ENCODE measurements at places on chromosomes 6 and 20.

- no peak for DNase-seq
Observed at GRCh38 chr6:149340200-149340599, 22.7 kb downstream of the TAB2 start.

DNA sequence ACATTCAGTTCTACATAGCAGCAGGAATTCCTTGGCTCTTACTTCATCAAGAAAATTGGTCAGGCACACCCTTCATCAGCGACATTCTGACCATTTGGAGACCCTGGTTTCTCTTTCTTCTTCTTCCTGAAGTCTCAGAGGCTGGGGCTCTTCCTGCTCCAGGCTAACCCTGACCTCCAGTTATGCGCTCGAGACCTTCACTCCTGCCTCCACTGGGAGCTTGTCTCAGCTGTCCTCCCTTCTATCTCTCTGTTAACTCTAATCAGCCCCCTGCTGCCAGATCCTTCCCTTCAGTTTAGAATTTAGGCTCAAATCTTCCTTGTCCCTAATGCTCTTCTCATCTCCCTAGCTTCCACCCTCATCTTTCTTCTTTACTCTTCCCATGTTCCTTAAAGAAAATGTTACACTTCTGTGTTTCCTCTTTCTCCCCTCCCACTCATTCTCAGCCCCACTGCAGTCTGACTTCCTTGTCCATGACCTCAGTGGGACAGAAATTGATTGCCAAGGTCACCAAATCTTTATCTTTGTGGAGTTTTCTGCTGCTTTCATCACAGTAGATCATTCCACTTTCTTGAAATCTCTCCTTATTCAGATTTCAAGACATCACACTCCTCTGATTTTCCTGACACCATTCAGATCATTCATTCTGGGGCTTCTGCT is 8.4 kb upstream of the HLA-DOA start:
- no peak for DNase-seq

GRCh38 chr6:90362318-90362717 is 65.7 kb upstream of the BACH2 start:
- DNase-seq: no peak

DNA sequence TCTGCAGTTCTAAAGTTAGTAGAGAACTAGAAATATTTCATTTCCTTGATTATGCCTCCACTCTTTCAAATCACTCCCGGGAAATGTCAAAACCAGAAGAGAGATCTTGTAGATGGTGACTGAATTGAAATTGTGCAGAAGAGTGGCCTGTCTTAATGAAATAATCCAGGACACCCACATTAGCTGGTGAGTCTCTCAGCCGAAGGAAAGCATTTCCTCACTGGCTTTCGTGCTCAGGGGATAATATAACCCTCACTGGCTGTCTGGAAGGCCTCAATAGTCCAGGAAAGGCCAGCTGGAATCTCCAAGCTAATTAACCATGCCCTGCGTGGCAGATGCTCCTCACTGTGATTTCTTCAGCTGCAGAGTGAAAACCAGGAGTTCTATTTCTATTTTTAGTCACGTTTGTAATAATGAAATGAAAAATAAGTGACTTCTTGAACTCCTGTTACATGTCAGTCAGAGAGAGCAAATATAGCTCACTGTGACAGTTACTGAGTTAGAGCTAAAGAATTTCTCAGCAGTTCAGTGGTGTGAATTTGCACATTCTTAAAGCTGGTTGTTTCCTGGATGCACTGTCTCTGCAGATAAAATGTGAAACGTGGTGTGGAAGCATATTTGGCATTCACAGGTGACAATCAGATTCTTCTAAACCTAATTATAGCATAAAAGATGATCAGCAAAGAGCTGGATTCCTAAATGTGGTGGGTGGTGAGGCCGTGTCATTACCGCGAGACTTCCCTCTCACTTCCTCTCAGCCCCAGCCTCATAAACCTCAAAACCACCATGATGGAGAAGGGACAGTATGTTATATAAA is 211.7 kb downstream of the LMBRD1 start:
- no peak for DNase-seq

- no peak for DNase-seq
Observed at GRCh38 chr20:32780749-32781655, 18.8 kb downstream of the DNMT3B start.

GRCh38 chr6:127923135-127923534 is 22.3 kb upstream of the THEMIS start:
- DNase-seq: no peak

DNA sequence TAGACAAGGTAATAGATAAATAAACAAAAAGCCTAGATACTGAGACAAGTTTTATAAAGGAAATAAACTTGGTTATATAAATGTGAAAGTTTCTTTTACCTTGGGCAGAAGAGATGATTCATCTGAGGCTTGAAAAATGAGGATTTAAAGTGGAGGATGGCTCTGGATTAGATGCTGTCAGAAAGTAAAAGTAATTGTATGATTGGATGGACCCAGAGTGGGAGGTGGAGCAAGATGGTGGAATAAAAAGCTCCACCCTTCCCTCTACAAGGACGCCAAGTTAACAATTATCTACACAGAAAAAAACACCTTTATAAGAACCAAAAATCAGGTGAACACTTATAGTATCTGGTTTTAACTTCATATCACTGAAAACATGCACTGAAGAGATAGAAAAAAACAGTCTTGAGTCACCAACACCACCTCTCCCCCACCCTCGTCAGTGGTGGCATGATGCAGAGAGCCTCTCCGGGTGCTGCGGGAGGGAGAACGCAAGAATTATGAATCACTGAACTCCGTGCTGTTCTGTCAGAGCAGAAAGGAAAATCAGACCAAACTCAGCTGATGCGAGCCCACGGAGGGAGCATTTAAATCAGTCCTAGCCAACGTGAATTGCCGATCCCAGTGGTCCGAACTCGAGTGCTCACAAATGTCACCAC is 84.7 kb upstream of the GJE1 start:
- no peak for DNase-seq

DNA sequence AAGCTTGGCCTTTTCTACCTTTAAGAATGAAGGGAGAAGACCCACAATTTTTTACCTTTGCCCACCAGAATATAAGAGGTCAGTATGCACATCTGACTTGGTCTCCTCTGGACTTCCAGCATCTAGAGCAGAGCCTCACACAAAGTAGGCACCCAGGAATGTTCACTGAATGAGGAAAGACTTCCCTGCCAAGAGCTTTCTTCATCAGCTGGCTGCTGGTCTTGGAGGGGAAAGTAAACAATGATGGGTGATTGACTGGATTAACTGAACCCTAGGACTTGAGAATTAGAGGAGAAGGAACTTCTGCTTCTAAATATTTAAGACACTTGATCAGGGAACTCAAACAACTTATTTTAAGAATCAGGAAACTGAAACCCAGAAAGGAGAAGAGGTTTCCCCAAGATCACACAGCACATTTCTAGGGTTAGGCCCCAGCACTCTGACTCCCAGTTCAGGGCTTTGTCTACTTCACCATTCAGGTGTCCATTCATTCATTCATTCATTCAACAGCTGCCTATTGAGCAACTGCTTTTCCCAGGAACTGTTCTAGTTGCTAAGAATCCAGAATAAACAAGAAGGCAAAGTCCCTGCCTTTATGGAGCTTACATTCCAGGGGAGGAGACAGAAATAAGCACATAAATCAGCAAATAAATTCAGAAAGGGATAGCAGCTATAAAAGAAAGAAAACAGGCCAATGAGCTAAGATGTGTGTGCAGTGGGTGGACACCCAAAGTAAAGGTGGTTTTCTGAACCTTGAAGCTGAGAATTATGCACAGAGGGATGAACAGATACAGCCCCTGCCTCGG is 216.9 kb upstream of the LRFN2 start:
- DNase-seq: no peak

- no peak for DNase-seq
Observed at GRCh38 chr6:105112577-105112976, 67.2 kb downstream of the POPDC3 start.

- no peak for DNase-seq
Observed at GRCh38 chr6:14965424-14966075, 280.3 kb upstream of the JARID2 start.

GRCh38 chr6:157885876-157886275 is 62.8 kb downstream of the SNX9 start:
- DNase-seq: no peak

DNA sequence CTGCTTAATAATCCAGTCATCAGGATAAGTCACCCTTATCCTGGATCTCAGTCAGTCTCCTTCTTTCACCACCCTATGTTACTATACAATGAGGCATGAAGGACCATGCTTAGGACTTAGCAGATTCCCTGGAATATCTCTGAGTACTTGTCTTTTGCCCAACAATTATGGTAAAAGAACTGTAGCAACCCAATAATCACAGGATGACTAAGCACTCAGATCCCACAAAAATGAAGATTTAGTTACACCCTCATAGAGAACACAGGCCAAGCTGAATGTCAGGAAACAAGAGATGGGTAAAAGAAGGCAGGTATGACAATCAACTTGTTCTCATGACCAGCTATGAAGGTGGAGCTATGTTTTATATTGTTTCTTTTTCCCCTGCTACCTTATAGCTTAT is 91.4 kb downstream of the EDN1 start:
- DNase-seq: no peak

- no peak for DNase-seq
Observed at GRCh38 chr6:70864401-70864800, 92.5 kb downstream of the B3GAT2 start.

GRCh38 chr6:32583527-32583898 is 6.1 kb downstream of the HLA-DRB1 start:
- DNase-seq: no peak

GRCh38 chr6:111757342-111757741 is 115.9 kb downstream of the FYN start:
- DNase-seq: no peak

DNA sequence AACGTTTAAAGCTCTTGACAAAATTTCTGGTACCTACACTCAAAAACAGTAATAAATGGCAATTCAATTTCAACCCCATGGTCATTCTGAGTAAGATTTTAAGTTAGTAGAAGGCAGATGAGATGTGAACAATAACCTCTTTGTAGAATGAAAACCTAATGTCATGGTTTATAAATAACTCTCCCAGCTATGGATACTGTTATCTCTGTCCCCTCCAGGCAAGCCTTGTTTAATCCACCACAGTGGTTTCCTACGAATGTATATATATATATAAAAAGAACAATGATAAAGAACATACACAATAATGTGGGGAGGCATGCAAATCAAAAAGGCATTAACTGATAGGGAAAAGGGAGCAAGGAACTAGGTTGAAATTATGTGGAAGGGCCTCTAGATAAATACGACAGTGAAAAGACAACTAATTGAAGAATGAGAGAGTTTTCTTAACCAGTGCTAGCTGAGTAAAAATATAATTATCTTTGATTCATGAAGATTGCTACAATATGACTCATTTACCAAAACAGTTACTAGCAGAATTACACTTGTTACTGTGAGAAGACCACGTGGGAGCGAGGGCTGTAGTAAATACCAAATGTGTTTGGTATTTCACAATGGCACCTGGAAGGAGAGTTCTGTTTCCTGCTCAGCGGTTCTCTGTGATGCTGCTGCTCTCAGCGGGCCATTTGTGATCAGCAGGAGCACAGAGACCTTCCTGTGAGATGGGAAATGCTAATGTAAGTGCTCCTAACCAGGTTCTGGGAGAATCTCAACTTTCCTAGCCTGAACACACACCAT is 173.7 kb downstream of the MBOAT1 start:
- no peak for DNase-seq

GRCh38 chr6:13761361-13762036 is 49.9 kb upstream of the RANBP9 start:
- DNase-seq: no peak

DNA sequence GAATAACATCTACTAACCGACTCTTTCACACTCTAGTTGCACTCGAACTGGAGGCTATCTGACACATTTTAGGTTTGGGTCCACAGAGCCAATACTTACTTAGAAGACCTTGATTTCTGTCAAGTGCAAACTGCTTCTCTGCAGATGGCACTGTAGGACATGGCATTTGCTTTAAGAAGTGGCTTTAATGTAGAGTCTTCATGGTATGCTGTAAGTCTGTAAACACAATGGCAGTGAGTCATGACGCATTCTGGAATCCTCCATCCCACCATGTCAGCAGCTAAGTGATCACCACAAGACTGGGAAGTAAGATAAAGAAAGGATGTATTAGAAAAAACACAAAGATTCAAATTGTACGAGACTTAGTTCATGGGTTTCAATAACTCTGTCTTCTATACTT is 377.0 kb upstream of the NOX3 start:
- no peak for DNase-seq

- no peak for DNase-seq
Observed at GRCh38 chr6:1473166-1473565, 83.8 kb downstream of the FOXF2 start.

DNA sequence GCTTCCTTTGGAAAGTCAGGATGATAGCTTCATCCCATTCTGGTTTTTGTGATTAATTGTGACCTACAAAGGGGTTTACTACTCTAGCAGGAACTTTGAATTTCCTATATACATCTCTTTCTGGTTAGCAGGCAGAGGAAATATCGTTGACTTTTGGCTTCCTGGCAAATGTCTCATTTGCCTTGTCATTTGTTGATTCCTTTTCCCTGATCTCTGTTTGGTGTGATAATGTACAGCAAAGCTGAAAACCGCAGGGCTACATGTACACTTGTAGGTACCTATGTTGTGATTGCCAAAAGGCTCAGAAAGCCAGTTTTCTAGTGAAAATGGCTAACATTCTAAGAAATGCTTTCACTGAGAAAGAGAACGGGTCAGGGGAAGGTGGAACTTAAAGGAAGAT is 44.3 kb downstream of the TOP1 start:
- DNase-seq: no peak

DNA sequence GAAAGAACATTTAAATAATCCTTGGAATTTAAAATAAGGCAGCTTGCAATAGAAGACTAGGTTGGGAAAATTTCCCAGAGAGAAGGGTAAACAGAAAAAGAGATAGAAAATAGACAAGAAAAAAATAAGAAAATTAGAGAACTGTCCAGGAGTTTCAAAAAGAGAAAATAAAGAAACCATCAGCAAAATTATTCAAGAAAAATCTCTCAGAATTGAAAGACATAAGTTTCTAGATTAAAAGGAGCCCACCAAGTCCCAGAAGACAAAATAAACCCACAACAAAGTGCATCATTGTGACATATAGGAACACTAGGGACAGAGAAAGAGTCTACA is 88.6 kb upstream of the CDYL start:
- no peak for DNase-seq

DNA sequence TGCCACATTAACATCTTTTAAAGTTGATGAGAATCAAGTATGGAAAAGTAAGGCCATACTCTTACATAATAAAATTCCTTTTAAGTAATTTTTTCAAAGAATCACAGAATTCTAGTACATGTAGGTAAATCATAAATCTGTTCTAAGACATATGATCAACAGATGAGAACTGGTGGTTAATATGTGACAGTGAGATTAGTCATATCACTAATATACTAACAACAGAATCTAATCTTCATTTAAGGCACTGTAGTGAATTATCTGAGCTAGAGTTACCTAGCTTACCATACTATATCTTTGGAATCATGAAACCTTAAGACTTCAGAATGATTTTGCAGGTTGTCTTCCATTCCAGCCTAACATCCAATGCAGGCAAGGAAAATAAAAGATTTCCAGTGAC is 11.6 kb downstream of the PLN start:
- DNase-seq: no peak

- DNase-seq: no peak
Observed at GRCh38 chr6:39130691-39131090, 15.7 kb upstream of the SAYSD1 start.
